ENCODE measurements at places on chromosomes 12 and 14.

DNA sequence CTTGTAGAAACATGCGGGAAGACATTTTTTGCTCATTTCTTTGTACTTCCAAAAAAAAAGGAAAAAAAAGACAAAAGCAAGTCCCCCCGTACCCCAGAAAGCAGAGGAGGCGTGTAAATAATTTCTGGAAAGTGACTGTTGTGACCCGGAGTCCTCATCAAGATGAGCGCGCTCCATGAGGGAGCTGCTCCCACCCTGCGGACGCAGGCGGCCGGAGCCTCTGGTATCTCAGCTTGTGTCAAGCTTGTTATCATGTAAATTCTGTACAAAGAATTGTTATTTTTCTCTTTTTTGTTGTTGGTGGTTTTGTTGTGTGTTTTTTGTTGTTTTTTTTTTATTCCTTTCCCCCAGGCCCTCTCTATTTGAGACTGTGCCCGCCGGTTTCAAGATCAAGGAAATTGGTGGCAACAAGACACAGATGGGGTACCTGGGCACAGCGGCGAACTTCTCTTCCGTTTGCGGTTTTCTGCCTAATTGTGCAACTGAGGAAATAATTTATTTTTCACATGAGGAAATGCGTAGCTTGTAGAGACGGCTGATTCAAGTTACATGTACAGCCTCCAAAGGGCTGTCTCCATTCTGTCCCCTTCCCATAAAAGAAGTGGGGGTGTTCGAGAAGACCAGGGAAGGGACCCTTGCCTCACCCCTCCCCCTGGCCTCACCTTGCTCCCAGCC lies 27.0 kb downstream of the HPD start:
- DNase-seq = no peak

DNA sequence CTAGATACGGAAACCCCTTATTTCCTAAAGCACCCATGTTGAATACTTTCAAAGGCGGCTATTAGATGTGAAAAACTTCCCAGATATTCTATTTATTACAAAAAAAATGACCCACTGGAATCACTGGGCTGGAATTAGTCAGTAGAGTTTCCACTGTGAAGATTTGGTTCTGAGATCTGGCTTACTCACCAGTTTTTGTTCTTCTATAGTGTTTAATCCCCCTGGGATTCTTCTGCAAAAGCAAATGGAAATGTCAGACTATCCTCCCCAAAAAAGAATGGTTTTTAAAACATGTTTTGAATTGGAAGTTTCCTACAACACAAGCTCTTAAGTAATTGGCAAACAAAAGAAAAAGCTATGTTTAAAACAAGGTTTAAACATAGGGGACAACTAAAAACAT lies 166.4 kb downstream of the STXBP6 start:
- DNase-seq = no peak

GRCh38 chr12:56488041-56488955 lies at the start of gene GLS2:
GLS2 (minus strand) TSS chr12:56488161; CDS start chr12:56488118, 43 bp downstream.
- DNase-seq = peak; percentile 36

DNA sequence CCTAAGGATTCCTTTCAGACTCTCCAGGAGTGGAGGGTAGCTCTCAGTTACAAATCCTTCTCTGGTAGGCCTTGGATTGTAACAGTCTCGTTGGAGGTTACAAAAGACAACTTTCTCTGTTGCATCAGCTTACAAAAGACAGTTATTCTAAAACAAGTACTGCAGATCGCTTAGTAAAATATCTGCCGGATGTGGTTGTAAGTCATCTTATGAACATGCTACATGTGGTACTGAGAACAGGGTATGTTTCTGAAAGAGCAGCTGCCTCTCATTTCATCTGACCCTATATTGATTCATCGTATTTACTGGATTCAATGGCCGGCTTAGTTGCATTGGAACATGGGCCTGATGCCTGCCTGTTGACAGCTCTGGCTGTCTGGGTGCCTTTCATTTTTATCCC lies 157.4 kb downstream of the PTCSC3 start:
- no peak for DNase-seq

DNA sequence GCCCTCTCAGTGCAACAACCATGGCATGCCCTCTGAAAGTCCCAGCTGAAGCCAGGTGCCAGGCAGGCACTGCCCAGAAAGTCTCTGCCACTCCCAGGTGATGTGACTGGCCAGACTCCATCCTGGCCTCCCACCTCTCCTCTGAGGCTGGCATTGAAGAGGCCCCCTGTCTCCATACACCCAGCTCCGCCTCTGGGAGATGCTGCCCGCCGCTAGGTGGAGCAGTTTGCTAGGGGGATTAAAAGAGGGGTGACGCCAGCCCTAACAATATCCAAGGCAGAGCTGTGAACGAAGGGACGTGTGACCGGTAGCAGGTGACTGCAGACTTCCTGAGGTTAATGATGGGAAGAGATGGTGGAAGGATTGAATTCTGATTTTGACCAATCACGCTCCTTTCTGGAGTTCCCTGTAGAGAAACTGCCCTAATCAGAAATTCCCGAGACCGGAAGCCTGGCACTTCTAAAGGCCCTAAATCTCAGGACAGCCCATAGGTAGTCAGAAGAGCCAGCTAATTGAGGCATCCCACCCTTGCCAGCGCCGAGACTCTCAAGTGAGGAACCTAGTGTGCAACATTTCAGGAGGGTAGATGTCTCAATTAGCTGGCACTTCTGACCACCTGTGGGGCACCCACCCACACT lies 8.3 kb upstream of the PLEK2 start:
- no peak for DNase-seq

- DNase-seq = no peak
Measured at GRCh38 chr14:55973285-55973800, 144.9 kb upstream of the PELI2 start.

DNA sequence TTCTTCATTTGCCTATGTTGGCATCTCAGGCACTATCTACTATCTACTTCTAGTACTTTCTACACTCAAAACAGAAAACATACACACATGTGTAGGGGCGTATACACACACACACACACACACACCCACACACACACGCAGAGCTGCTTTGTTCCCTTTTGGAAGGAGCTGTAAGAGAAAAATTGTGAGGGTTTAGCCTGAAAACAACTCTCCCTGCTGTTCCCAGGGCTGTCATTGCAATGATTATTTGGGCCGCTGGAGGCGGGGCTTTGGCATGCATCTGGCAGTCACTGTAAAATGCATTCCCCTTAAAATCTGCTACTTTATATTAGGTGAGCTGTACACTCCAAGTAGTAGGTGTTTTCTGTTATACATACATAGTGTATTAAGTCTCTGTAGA lies 29.1 kb upstream of the SLC38A2 start:
- no peak for DNase-seq

- DNase-seq = no peak
Measured at GRCh38 chr12:109310247-109311125, 1.4 kb upstream of the FOXN4 start.

DNA sequence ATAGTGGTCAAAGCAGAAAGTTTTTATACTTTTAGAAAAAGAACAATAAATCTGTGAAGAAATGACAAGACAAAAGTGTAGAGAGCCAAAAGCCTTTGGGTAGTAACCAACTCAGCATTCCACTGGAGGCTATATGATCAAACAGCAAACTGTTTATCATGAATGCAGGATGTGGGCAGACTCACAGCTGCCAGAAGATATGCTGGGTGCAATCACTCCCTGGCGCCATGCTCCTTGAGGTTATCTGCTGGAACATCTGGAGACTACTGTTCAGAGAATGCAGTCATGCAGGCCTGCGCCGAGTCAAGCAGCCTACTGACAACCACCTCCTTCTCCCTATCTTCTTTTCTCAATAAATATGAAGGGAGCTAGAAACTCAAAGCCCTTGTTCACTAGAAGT lies 49.0 kb upstream of the SLC8A3 start:
- DNase-seq = no peak

GRCh38 chr12:130552483-130552996 lies 163.6 kb downstream of the RIMBP2 start:
- DNase-seq = no peak

DNA sequence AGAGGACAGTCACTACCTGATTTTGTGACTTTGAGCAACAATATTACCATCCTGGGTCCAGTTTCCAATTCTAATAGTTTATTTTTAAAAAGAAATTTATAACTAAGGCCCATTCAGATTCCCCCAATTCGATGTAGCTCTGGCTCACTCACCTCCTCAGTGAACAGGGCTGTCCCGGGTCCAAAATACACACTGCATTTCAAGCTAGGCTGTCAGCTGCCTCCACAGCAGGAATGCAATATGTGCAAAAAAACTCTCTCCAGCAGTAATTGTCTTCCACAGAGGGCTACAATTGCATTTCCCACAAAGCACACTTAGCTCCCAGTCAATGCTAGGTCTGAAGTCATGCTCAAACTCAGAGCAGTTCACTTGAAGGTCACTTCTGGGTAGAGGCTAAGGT lies 39.3 kb upstream of the ZNF641 start:
- no peak for DNase-seq

DNA sequence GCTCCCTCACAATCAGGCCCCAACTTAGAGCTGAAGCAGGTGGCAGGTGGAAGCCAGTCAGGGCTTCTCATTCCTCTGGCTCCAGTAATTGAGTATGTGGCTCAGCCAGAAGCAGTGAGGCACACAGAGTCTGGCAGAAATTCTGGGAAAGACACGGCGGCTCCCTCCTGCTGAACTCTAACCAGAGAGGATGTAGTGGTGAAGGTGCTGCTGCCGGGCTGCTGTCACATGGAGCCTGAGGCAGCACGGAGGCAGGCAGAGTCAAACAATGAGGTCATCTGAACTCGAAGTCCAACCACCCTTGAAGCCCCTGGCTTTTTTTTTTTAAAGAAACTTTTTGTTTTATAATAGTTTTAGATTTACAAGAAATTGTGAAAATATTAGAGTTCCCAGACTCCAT lies 33.4 kb upstream of the SMOC1 start:
- no peak for DNase-seq

DNA sequence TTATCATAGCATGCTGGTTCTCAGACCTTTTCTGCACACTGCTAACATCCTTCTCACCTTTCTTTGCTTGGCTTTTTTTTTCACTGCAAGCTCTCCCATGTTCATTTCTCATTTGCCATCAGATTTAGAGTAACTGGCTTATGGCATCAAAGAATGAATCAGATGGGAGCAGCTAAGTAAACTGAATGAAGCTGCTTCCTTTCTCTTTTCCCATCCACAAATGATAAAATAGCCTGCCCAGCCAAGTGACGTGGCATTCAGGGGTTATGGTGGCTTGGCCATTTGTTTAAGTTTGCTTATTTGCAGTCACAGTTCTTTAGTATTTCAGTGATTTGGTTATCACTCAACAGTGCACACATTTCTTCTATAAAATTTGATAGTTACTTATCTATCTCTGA lies 708.6 kb downstream of the DIO2 start:
- DNase-seq = no peak

DNA sequence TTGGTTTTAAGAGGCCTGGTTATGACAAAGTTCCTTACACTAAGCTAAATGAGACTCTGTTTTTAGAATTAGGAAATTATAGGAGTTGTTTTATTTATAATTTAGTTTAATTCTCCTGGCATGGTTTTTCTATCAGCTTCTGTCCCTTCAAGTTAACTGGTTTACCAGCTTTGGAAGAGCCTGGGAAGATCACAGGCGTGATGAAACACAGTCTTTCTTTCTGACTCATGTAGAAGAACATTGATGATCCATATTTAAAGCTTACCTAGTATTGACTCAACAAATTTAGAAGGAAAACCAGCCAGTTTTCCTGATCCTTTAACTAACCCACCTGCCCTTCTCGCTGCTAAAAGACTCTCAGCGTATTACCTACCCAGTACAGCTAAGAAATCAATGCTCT lies 155.2 kb downstream of the TGFB3 start:
- no peak for DNase-seq

DNA sequence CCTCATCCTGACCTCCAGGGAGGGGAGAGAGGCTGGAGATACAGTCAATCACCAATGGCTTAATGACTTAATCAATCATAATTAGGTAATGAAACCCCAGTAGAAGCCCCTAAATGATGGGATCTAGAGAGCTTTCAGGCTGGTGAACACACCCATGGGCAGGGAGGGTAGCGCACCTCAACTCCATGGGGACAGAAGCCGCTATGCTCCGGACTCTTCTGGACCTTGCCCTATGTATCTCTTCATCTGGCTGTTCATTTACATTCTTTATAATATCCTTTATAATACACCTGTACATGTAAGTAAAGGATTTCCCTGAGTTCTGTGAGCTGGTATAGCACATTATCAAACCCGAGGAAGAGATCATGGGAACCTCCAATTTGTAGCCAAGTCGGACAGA lies 205.9 kb downstream of the STXBP6 start:
- DNase-seq = no peak

Data from stimulated activated CD4-positive, alpha-beta T cell treated with anti-CD3 and anti-CD28 coated beads, Interleukin-1b, Interleukin-23, amount 100 ng/mL, for 24 hours (primary cell).